ENCODE measurements at places on chromosomes 1 and 21. TPM values are rescaled to one million over a fixed set of nuclear protein-coding genes. Genes with fewer than 3 reads are reported as not detected.

The RCSD1 gene
- total RNA-seq = 11.5 TPM

The CCSAP gene
- 3.9 TPM for total RNA-seq

The AUNIP gene
- total RNA-seq = 1.5 TPM

The RAB7B gene
- total RNA-seq = 6.1 TPM

Measured in vagina (tissue), 2 donors.